GM18507 (cell line): ENCODE measurements at places on chromosomes 4 and X.

DNA sequence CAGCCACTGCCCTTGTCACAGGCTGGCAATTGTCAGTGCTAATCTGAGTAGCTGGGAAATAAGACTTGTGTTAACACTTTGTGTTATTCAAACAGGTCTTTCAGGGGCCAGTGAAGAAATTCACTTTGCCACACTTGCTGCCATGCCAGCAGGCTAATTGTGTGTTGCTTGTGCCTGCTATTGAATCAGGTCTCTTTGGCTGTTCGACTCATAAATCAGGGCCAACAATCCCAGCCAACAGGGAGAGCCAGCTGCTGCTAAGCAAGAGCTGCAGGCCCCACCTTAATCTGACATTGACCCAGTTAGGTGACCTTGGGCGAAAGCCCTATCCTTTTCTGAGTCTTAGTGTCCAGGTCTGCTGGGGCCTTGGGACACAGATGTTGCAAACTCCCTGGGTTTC lies 28.1 kb upstream of the MAMLD1 start:
- DNase-seq, result no peak

GRCh38 chr4:177185151-177185550 lies 124.5 kb upstream of the NEIL3 start:
- no peak for DNase-seq

DNA sequence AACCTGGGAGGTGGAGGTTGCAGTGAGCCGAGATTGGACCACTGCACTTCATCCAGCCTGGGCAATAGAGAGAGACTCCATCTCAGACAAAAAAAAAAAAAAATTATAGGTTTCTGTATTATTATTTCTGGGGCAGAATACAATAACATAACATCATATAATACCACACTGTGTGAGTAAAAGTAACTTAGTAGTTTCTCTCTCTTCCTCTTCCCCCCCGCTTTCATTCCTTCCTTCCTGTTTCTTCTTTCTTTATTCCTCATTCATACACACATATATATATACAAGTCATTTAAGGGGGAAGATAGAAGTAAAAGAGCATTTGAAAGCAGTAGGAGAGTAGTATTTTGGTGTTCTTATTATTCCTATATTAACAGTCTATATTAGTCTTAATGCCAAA lies 55.9 kb upstream of the FHDC1 start:
- no peak for DNase-seq

DNA sequence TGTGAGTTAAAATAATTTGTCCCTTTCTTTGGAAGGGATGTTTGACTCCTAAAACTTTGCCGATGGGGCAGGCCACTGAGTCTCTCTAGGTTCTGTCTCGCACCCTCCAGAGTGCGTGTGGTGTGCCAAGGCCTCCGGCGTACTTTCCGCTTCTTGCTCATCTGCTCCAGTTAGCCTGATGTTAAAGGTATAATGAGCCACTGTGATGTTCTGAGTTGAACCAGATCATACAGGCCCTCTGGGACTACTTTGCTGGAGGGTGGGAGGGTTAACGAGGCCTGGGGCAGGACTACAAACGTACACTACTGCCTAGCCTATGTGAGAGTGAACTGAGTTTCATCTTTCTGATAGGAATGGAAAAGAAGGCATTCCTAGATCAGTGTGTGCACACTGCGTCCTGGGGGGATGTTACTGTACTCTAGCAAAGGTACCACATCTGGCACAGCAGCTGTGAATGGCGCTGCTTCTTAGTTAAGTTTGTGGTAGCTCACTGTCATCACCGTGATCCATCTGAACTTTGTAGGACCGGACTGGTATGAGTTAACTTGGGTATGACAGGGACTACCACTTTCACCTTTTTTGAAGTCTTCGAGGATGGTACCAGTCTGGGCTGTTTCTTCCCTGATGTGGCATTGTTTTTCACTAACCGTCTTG lies 60.2 kb downstream of the RGS12 start:
- DNase-seq, result no peak

GRCh38 chrX:109373468-109373867 lies 108.4 kb downstream of the GUCY2F start:
- no peak for DNase-seq

DNA sequence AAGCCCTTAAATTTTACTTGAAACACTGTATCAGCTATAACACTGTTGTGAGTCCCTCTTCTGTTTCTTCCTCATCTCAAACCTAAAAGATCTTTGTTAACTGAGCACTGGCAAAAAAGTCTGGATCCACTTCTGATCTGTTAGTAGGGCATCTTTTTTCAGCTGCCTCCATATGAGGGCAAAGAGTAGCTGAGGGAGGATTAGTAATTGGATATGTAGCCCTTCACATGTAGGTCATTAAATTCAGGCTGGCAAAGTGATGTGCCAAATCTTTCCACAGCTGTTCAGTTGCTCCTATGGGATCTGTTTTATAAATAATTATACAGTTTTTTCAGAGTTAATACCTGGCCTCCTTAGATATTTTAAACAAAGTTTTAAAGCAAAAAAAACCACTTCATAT lies 1.1 kb upstream of the TRMT10A start:
- no peak for DNase-seq

DNA sequence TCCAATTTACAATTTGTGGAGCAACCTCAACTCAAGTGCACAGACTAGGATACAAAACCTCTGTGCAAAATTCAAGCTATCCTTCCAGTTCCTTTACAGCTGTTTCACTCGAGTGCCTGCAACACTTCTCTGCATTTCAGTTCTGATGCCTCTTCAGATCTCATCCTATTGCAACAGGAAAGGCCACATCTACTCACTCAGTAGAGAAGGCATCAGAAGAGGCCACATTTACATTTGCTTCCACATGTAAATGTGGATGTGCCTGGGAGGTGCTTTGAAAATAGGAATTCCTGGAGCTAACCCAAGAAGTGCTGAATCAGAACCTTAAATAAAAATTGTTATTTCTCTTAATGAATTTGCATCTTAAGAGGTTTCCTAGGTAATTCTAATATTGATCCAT lies 45.8 kb upstream of the SERTM2 start:
- DNase-seq, result no peak
